NCI-H1105 (cell line): ENCODE measurements at places on chromosomes 6 and 20.

GRCh38 chr6:32882879-32883250, 28.9 kb downstream of the PSMB9 start:
- DNase-seq = no peak

DNA sequence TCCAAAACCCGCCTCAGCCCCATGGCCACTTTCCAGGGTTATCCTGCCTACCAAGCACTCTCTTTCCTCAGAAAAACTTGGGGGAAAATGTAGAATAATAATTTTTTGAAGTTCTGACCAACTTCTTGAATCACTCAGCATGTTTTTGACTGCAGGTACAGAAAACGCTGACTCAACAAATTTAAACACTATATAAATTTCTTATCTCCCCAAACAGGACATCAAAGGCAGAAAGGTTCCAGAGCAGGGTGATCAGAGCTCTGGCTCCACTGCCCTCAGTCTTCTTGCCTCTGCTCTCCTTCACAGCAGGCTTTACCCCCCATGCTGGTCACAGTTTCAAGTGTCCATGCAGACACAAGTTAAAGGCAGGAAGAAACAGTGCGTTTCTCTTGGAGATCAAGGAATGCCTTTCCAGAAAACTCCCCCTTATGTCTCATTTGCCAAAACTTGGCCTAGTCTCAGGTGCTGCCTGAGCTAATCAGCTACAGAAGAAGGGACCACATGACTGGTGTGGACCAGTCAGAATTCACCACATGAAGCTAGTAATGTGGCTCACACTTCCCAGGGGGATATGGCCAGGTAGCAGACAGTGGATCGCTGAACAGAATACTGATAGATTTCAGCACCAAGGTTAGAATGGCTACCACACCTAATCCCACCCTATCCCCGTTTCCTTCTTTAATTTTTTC, 24.4 kb upstream of the SLC17A3 start:
- no peak for DNase-seq

DNA sequence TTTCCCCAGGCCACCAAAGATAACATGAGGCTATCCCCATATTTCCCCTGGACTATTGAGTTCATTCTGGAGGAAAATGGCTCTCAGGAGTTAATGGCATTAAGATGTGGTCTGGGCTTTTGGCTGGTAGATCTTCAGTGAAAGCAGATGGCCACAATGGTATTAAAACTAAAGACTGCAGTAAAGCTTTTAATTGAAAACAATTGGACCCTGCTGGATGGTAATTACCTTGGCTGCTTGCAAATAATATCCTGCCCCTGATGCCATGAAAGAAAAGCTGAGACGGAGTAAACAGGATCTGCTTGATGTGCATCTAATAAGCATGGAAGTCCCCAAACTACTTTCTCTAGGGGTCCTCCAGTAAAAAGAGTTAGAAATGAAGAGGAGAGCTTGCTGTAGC, 255.8 kb downstream of the QKI start:
- no peak for DNase-seq

- DNase-seq = no peak
Measured at GRCh38 chr20:9660236-9660868, 146.0 kb downstream of the LAMP5 start.

GRCh38 chr20:14523090-14523489, 185.7 kb upstream of the FLRT3 start:
- DNase-seq = no peak

DNA sequence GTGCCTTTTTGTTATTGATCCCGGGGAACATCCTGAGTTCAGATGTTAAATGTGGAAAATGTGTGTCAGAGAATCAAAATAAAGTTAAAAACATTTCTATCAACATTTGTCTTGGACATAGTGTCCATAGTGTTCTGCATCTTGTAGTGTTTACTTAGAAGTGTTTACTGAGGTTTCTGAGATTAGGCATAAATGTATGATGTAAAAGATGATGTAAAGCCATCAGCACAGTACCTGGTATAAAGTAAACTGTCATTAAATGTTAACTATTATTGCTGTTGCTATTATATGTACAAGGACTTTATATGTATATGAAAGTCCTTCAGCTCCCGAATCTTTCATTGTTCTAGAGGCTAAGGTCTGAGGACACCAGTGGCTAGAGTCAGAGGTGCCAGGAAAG, 28.2 kb upstream of the VEGFA start:
- no peak for DNase-seq

DNA sequence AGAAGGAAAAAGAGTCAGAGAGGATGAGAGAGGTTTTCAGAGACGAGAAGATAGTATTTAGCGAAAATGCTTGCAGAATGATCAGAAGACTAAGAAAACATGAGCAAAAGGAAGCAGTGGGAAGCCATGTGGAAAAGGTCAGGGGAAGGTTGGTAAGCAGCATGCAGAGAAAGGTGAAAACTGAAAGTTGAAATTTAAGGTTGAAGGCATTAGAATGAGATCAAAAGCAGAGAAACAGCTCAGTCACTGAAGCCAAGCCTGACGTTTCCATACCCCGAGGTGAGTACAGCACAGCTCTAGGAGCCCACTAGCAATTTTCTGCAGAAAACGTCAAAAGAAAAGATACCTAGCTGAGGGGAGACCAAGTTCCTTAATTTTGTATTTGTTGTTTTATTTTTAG, 19.1 kb upstream of the TFB1M start:
- DNase-seq = no peak

- DNase-seq = no peak
Measured at GRCh38 chr20:10832141-10832540, 158.3 kb upstream of the JAG1 start.

GRCh38 chr6:114403858-114404257, 61.0 kb upstream of the HS3ST5 start:
- no peak for DNase-seq

- no peak for DNase-seq
Measured at GRCh38 chr6:61210549-61210948, 1075.5 kb downstream of the KHDRBS2 start.

GRCh38 chr6:84249724-84250123, 22.3 kb upstream of the CEP162 start:
- DNase-seq = no peak

- no peak for DNase-seq
Measured at GRCh38 chr6:53943395-53943794, 148.6 kb downstream of the LRRC1 start.

DNA sequence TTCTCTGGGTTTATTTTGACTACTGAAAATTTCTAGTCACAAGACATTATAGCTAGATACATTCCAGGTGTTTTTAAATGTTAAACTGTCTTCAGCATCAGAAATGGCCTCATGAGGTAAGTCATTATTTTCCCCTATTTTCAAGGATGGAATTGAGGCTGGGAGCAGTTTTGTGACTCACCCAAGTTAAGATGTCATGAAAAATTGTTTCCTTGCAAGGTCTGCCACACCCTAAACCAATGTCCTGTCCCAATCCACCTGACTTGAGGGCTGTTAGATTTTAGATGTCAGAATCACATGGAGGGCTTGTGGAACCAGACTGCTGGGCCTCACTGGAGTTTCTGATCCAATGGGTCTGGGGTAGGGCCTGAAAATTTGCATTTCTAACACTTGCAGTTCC, 16.9 kb downstream of the SLC22A3 start:
- DNase-seq = no peak

DNA sequence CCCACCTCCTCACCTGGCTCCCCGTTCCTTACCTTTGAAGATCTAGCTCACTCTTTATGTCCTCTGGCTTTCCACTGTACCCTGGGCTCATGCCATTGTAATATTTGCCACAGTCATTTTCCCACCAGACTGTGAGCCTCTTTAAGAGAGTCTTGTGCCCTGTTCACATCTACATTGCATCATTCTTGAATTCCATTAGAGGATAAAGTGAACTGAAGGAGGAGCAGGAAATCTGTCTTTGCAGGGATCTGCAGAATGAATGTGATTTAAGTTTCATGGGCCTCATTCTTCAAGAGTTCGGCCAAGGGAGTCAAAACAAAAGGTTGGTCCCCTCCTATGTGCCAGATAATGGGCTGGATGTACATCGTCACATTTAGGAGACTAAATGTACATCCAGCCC, 272.6 kb upstream of the CITED2 start:
- DNase-seq = no peak

DNA sequence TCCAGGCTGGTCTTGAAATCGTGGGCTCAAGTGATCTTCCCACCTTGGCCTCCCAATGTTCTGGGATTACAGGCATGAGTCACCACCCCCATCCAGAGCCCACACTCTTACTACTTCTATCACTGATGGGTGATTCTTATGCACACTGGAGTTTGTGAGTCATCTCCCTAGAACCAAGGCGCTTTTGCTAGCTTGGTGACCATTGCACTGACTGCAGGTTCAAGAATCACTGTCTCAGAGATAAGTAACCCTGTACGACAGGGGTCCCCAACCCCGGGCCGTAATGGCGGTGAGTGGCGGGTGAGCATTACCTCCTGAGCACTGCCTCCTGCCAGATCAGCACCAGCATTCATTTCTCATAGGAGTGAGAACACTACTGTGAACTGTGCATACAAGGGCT, 118.8 kb downstream of the MAP3K7 start:
- no peak for DNase-seq

GRCh38 chr6:6545616-6546317, 42.8 kb upstream of the LY86 start:
- DNase-seq = no peak

- DNase-seq = no peak
Measured at GRCh38 chr6:24032896-24033688, 92.9 kb upstream of the NRSN1 start.

- no peak for DNase-seq
Measured at GRCh38 chr6:46072866-46073265, 56.9 kb upstream of the ENPP4 start.

DNA sequence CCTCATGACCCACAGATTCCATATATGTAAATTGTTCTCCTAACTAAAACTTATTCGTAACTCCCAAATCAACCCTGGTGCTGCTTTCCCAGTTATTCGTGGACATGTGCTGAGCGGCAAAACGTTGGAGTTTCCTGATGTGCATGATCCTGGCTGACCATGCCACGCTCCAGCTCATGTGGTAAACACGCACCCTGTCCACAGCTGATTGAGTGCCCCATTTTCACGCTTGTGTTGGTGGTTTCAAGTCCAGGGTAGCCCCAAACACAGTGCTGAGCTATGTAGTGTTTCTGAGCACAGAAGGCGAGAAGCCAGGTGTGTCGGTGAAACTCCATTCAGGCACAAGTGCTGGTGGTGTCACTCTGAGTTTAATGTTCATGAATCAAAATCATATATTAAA, 19.1 kb upstream of the FOXC1 start:
- no peak for DNase-seq

DNA sequence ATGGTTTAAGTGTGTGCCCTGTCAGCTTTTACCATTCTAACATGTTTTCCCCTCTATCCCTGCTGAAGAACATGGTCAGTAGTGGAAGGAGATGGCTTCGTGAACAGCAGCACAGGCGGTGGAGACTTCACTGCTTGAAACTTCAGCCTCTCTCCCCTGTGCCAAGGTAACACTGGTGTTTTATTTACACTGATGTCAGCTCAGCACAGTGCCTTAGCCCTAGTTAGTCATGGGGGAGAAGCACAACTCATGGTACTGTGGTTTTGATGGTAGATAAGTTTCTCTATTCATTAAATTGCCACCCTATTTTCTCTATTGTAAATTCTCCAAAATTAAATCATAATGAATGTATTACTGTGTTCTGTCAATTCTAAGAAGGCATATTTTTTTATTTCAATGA, 56.6 kb downstream of the MTHFD1L start:
- DNase-seq = no peak
